ENCODE measurements at places on chromosomes 6 and 20. TPM values are rescaled to one million over a fixed set of nuclear protein-coding genes. Genes with fewer than 3 reads are reported as not detected.

DNA sequence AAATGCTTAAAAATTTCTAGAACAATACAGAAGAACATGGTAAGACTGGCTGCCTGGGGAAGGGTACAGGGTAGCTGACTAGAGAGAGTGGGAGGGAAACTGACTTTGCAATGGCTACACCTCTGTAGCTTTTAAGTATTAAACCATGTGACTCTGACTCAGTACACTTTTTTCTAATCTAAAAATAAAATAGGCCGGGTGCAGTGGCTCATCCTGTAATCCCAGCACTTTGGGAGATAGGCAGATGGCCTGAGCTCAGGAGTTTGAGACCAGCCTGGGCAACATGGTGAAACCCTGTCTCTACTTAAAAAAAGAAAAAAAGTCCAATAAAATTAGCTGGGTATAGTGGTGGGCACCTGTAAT is 18.5 kb downstream of the ATP9A start:
- no peak for DNase-seq
- H3K4me3 ChIP-seq = no peak overlapping the region
- no peaks in the 10 kb centered on the region for H3K27me3 ChIP-seq
- 0 out of 2 replicates have a peak, but pooled peaks cover 3% of the 10 kb centered on the region for H3K4me1 ChIP-seq
- no peak overlapping the region for H3K27ac ChIP-seq

Gene SALL4
- total RNA-seq = 204 TPM

GRCh38 chr6:65182681-65183080 is 524.3 kb downstream of the EYS start:
- peaks cover 20% of the 10 kb centered on the region for H3K36me3 ChIP-seq
- H3K4me3 ChIP-seq = no peak overlapping the region
- H3K4me1 ChIP-seq = no peaks in the 10 kb centered on the region

Gene AVP
- total RNA-seq = 0.50 TPM

DNA sequence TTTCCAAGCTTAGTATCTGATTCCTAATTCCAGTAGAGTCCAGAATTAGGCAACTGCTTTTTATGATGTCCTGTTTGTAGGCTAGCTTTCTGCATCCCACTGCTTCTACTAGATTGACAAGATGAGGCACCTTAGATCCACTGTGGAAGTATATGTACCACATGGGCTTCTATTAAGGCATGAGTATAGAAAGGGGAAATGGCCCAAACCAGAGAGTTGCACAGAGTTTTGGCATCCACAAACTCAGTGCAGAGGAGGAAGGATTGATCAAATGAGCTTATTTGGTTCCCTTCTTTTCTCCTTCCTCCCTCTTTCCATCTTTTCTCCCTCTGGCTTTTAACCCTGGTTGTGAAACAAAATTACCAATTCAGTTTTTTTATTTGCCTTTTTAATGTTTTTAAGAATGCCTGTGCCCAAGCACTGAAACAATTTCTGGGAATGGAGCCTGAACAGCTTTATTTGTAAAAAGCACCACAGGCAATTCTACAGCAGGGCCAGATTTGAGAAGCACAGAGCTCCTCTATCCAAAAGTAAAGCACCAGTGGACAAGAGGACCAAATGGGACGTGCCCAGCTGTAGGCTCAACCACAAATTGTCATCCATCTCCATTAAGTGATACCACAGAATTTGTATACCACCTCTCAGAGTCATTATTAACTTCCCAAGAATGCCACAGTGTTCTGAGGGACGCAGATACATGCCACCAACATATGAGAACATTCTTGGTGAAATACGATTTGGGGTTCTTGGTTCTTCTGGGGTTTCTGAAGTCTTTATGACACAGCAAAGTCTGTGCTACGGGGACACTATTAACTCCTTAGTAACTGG is 969.1 kb downstream of the KIF16B start:
- H3K27me3 ChIP-seq = no peaks in the 10 kb centered on the region
- H3K27ac ChIP-seq = no peak overlapping the region
- H3K4me3 ChIP-seq = no peak overlapping the region

Gene WFDC5
- not detected for total RNA-seq

DNA sequence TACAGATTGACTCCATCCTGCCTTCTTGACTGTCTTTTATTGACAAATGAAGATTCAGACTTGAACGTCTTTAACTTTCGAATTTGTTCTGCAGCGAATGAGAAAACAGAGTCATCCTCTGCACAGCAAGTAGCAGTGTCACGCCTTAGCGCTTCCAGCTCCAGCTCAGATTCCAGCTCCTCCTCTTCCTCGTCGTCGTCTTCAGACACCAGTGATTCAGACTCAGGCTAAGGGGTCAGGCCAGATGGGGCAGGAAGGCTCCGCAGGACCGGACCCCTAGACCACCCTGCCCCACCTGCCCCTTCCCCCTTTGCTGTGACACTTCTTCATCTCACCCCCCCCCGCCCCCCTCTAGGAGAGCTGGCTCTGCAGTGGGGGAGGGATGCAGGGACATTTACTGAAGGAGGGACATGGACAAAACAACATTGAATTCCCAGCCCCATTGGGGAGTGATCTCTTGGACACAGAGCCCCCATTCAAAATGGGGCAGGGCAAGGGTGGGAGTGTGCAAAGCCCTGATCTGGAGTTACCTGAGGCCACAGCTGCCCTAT is 12.2 kb downstream of the BRD2 start:
- peaks cover 42% of the 10 kb centered on the region for H3K4me1 ChIP-seq
- H3K36me3 ChIP-seq = peaks cover 66% of the 10 kb centered on the region
- H3K27me3 ChIP-seq = no peaks in the 10 kb centered on the region
- peak overlapping the region; percentile 55 for H3K27ac ChIP-seq
- no peak for DNase-seq
- H3K4me3 ChIP-seq = no peak overlapping the region

DNA sequence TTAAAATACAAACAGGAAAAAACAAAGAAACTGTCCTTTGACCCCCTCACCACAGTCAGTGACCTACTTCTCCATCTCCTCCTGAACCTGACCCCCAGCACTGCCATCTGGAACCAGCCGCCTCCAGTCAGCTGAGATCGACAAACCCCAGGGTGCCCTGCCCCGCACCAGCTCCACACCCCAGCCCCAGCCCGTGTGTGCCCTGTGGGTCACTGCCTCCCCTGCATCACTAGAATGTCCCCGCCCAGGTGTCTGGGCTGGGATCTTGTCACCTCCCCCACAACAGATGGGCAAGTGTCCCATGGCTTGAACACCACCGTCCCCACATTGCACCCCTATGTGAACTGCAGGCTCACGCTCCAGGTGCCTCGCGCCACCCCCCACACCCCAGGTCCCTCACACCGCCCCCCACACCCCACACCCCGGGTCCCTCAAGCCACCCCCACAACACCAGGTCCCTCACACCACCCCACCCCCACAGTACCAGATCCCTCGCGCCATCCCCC is 13.3 kb downstream of the TAF4 start:
- no peaks in the 10 kb centered on the region for H3K27me3 ChIP-seq
- peak overlapping the region; percentile 83 for H3K27ac ChIP-seq
- peaks cover 18% of the 10 kb centered on the region for H3K36me3 ChIP-seq
- DNase-seq = no peak
- no peak overlapping the region for H3K4me3 ChIP-seq
- H3K4me1 ChIP-seq = peaks cover 43% of the 10 kb centered on the region

GRCh38 chr6:158006821-158007570 is 25.3 kb downstream of the SYNJ2 start:
- H3K4me1 ChIP-seq = peaks cover 27% of the 10 kb centered on the region
- no peak overlapping the region for H3K4me3 ChIP-seq
- no peaks in the 10 kb centered on the region for H3K27me3 ChIP-seq

Gene EYA4
- total RNA-seq = 0.32 TPM

GRCh38 chr20:496126-496696 is 33.9 kb upstream of the TBC1D20 start:
- no peak for DNase-seq
- peaks cover 71% of the 10 kb centered on the region for H3K36me3 ChIP-seq
- H3K27ac ChIP-seq = no peak overlapping the region
- H3K4me3 ChIP-seq = no peak overlapping the region
- no peaks in the 10 kb centered on the region for H3K27me3 ChIP-seq

Gene BACH2
- 4.5 TPM for total RNA-seq

- DNase-seq = no peak
- peaks cover 28% of the 10 kb centered on the region for H3K4me1 ChIP-seq
- peaks cover 11% of the 10 kb centered on the region for H3K36me3 ChIP-seq
- no peak overlapping the region for H3K4me3 ChIP-seq
- no peak overlapping the region for H3K27ac ChIP-seq
- peaks cover 48% of the 10 kb centered on the region for H3K27me3 ChIP-seq
These were observed 152.7 kb downstream of the CD83 start for GRCh38 chr6:14270142-14270893.

DNA sequence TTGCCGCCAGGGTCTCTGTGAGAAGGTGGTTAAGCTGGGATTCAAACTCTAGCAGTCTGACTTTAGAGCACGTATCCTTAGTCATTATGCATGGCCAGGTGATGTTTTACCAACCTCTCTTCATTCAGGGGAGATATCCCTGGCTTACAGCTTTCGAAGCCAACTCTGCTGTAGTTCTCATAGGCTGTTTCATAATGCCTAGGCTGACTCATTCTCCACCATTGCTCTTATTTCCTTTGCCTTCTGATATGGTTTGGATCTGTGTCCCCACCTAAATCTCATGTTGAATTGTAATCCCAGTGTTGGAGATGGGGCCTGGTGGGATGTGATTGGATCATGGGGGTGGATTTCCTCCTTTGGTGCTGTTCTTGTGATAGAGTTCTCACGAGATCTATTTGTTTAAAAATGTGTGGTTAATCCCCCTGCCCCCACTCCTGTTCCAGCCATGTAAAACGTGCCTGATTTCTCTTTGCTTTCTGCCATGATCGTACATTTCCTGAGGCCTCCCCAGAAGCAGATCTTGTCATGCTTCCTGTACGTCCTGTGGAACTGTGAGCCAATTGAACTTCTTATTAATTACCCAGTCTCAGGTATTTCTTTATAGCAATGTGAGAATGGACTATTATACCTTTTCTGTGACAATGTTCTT is 94.6 kb upstream of the MAN1A1 start:
- H3K4me1 ChIP-seq = peaks cover 18% of the 10 kb centered on the region
- H3K27ac ChIP-seq = no peak overlapping the region
- H3K36me3 ChIP-seq = no peaks in the 10 kb centered on the region
- no peaks in the 10 kb centered on the region for H3K27me3 ChIP-seq
- no peak overlapping the region for H3K4me3 ChIP-seq

Gene DYNLT2
- total RNA-seq = 1.5 TPM

- H3K27me3 ChIP-seq = no peaks in the 10 kb centered on the region
- peaks cover under 1% of the 10 kb centered on the region for H3K36me3 ChIP-seq
- no peak overlapping the region for H3K27ac ChIP-seq
- peaks cover 22% of the 10 kb centered on the region for H3K4me1 ChIP-seq
- DNase-seq = no peak
- H3K4me3 ChIP-seq = no peak overlapping the region
These were observed 165.2 kb downstream of the BCAS1 start for GRCh38 chr20:53905019-53905819.

DNA sequence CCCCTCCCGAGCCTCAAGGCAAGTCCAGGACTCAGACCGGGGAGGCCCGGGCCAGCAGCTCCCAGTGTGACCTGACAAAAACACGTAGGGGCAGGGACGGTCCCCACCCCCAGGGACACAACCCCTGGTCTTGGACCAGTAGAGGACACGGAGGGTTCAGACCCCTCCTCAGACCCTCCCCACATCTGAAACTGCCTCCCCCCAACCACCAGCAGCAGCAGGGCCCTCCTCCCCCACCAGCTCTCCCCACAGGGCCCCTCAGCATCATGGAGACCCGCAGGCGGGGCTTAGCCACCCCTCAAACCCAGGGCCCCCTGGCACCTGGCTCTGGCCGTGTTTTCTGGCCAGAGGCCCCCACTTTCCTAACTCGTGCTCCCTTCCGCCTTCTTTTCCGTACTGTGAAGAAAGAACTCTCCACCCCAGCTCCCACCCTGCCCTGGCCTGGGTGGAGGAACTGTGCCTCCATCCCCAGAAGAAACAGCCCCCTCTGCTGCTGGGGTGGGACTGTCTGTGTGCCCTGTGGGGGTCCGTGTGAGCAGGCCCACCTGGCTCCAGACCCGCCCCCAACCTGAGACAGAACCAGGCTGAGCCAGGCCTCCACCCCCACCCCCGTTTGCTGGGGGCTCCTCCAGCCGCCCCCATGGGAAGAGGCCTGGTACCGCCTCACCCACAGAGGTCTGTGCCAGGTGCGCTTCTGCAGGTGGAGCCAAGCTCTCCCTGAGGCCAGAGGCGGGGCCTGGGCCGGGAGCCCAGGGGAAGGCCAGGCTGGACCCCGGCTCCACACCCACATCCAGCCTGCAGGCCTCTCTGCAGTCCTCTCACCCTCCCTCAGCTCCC is 39.0 kb upstream of the MDFI start:
- H3K4me1 ChIP-seq = peaks cover 46% of the 10 kb centered on the region
- no peaks in the 10 kb centered on the region for H3K36me3 ChIP-seq
- no peak for DNase-seq
- H3K4me3 ChIP-seq = no peak overlapping the region
- peaks cover 3% of the 10 kb centered on the region for H3K27me3 ChIP-seq

DNA sequence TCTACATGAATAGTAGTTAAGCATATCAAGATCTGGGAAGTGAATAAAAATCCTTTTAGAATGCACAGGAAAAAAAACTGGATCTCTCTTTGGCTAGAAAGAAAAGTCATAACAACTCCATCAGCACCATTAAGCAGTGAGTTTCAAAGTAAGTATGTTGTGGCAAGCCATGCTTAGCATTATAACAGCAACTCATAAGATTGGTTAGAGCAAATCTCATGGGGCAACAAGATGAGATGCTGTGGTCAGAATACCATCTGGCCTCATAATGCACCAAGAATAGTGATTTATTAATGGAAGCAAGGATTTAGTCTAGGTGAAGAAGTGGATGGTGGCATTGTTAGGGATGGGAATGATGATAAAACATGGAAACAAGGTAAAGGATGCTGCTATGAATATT is 159.4 kb downstream of the PHF3 start:
- H3K27me3 ChIP-seq = no peaks in the 10 kb centered on the region
- no peak overlapping the region for H3K27ac ChIP-seq
- peaks cover 3% of the 10 kb centered on the region for H3K4me1 ChIP-seq
- no peak overlapping the region for H3K4me3 ChIP-seq

GRCh38 chr6:149615805-149616204 is 32.7 kb downstream of the KATNA1 start:
- H3K4me1 ChIP-seq = no peaks in the 10 kb centered on the region
- no peak for DNase-seq
- H3K27me3 ChIP-seq = no peaks in the 10 kb centered on the region
- no peak overlapping the region for H3K27ac ChIP-seq

Gene GJA10
- total RNA-seq = not detected

GRCh38 chr20:57317789-57318371 is 11.7 kb upstream of the SPO11 start:
- no peak overlapping the region for H3K4me3 ChIP-seq
- no peak for DNase-seq
- H3K27me3 ChIP-seq = no peaks in the 10 kb centered on the region
- H3K27ac ChIP-seq = peak overlapping the region; percentile 42
- H3K4me1 ChIP-seq = peaks cover 9% of the 10 kb centered on the region
- H3K36me3 ChIP-seq = no peaks in the 10 kb centered on the region

Gene STMND1
- not detected for total RNA-seq

GRCh38 chr20:7806831-7807230 is 133.4 kb downstream of the HAO1 start:
- DNase-seq = no peak
- peaks cover 21% of the 10 kb centered on the region for H3K36me3 ChIP-seq
- H3K27me3 ChIP-seq = peaks cover 58% of the 10 kb centered on the region
- no peak overlapping the region for H3K27ac ChIP-seq

- no peak for DNase-seq
- no peak overlapping the region for H3K4me3 ChIP-seq
- no peaks in the 10 kb centered on the region for H3K36me3 ChIP-seq
- peaks cover 5% of the 10 kb centered on the region for H3K4me1 ChIP-seq
- no peak overlapping the region for H3K27ac ChIP-seq
- H3K27me3 ChIP-seq = peaks cover 8% of the 10 kb centered on the region
These were observed 44.1 kb upstream of the TOP1 start for GRCh38 chr20:40984496-40984895.

Gene C6orf132
- 38.1 TPM for total RNA-seq
